GM04504 (cell line): ENCODE measurements at places on chromosomes 16 and 17.

DNA sequence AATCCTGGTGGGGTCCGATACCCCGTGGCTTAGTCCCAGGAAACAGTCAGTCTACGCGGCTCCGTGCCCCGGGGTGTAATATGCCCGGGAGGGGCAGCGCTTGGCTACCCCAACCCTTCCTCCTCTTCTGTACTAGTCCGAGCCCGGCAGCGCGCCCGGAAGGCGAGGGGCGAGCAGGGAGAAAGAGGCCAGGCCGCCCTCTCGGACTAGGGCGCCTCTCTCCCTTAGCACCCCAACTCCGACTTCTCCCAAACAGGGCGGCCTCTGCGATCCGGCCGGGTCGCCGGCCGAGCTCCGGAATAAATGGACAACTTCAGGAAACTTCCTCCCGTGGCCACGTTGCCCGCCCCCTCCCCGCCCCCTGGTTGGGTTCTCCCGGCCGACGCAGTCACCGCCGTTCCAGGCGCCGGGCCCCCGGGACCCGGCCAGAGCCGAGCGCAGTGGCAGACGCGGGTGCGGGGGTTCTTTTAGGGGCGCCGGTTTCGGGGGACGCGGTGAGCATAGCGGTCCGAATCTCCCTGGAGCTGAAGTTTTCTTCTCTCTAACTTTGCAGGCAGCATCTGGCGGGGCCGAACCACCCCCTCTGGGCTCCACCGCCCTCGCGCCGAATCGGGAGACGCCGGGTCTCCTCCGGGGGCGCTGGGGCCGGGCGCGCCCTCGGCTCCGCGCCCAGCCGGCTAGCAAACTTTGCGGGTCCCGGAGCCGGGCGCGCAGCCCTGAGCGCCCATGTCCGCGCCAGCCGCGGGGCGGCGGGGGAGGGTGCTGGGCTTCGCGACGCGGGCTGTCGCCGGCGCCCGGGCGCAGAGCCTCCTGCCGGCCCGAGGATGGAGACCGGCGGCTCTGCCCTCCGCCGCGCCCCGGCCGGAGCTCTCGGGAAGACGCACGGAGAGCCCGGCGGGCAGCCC, at the start of gene SDK2:
SDK2 (minus strand) TSS at position 301 of the 905 bp plus-strand sequence. CDS start 357 bp downstream, outside the sequence.
- no peak for DNase-seq

DNA sequence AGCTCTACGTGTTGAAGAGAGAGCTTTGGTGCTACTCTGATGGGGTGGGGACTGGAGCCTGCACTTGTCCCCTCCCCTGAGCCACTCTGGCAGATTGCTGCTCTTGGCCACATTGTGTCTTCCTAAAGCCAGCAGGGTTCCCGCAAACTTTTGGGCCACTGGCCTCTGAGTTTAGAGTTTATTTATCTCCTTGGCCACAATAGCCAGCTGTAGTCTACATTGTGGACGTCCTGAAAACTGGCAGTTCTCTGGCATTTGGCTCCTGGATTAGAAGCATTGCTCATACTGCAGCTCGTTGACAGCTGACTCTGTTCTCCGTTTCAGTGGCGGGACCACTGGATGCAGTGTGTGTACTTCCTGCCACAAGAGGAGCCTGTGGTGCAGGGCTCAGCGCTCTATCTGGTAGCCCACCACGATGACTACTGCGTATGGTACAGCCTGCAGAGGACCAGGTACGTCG, 34.6 kb downstream of the PRMT7 start:
- DNase-seq: no peak

DNA sequence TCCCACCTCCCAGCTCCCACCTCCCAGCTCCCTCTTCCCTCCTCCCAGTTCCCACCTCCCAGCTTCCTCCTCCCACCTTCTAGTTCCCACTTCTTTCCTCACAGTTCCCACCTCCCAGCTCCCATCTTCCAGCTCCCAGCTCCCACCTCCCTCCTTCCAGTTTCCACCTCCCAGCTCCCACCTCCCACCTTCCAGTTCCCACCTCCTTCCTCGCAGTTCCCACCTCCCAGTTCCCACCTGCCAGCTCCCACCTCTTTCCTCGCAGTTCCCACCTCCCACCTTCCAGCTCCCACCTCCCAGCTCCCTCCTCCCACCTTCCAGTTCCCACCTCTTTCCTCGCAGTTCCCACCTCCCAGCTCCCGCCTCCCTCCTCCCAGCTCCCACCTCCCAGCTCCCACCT, 10.4 kb upstream of the MC1R start:
- no peak for DNase-seq

DNA sequence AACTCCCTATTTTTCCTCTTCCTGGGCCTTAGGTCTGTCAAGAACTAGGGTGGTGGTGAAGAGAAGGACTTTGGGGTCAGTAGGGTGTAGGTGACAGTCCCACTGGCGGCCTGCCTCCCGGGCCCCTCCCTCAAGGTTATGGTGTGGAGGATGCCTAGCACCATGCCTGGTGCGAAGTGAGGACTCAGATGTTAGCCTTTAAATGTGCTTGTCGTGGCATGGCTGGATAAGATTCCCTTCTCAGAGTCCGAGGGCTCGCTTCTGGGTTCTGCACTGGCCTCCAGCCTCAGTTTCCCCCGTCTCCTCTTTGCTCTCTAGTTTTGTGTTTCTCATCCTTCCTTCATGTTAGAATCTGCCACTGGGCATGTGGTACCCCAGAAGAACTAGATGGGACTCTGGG, 32.0 kb downstream of the HAPSTR1 start:
- no peak for DNase-seq

GRCh38 chr17:32651084-32651483, 164.3 kb downstream of the CDK5R1 start:
- no peak for DNase-seq

- DNase-seq: no peak
These were observed 269.8 kb downstream of the C16orf95 start for GRCh38 chr16:87047221-87048037.

GRCh38 chr17:57475796-57476195, 219.5 kb downstream of the MSI2 start:
- DNase-seq: no peak

GRCh38 chr16:10581507-10581906, 1.1 kb upstream of the EMP2 start:
- DNase-seq: no peak

GRCh38 chr16:58119509-58119845, 9.7 kb downstream of the CFAP20 start:
- no peak for DNase-seq

DNA sequence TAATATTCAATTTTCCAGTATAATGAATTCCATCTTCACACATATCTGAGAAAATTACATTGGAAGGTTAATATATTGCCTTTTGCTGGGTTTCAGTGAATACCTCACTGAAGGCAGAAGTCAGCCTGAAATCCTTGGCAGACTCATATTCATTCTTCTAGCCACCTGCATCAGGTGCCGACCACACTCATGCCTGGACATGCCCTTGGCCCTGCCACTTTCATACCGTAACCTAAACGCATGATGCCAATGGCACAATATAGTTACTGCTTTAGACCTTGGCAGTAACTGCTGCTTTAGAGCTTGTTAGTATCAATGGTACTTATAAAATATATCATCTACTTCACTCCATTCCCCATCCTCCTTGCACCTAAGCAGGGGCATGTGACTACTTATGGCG, 817.6 kb upstream of the CDH8 start:
- no peak for DNase-seq

- DNase-seq: no peak
These were observed 48.0 kb upstream of the CDYL2 start for GRCh38 chr16:80852261-80852872.

GRCh38 chr17:29591146-29591736, 1.7 kb upstream of the ANKRD13B start:
- no peak for DNase-seq

- DNase-seq: no peak
These were observed 66.8 kb downstream of the KPNA2 start for GRCh38 chr17:68102318-68102758.

DNA sequence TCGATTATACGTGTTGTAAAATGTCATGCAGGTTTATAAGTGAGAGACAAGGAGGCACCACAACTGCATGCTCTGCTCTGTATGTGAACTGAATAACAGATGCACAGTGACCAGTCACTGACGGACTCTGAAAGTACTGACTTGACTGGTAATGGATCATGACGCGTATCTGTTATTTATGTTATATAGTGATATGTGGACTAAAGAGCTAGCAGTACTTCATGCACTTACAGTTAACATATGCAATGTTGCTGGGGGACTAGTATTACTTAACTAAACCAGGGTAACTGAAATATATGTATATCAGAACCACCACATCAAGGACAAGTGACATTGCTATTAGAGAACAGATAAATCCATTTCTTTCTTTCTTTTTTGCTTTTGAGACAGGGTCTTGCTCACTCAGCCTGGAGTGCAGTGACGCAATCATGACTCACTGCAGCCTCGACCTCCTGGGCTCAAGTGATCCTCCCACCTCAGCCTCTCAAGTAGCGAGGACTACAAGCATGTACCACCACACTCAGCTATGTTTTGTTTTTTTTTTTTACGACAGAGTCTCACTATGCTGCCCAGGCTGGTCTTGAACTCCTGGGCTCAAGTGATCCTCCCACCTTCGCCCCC, 17.2 kb downstream of the COIL start:
- DNase-seq: no peak

GRCh38 chr16:13631916-13632315, 288.0 kb upstream of the ERCC4 start:
- no peak for DNase-seq

DNA sequence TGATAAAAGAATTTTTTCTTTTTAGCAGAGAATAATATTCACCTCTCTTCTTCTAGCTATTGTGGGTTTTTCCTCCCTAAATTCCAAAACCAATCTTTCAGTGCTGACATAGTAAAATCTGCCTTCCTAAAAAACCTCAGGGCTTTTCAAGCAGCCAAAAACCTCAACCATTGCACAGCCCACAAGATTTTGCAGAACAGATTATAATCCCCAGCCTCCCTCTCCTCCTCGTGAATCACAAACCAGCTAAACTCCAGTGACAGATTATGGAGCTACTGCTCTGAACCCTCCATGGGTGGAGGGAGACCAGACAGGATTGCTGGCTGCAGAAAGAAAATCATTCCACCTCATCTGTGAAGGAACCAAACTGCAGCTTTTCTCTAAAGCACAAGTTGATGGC, 341.6 kb downstream of the SOX9 start:
- no peak for DNase-seq

GRCh38 chr16:1584926-1585484, 26.9 kb downstream of the IFT140 start:
- DNase-seq: no peak
